ENCODE measurements at places on chromosomes 16 and 17. TPM values are rescaled to one million over a fixed set of nuclear protein-coding genes. Genes with fewer than 3 reads are reported as not detected.

GRCh38 chr17:66814026-66814425 is 20.9 kb upstream of the CACNG5 start:
- DNase-seq: no peak

DNA sequence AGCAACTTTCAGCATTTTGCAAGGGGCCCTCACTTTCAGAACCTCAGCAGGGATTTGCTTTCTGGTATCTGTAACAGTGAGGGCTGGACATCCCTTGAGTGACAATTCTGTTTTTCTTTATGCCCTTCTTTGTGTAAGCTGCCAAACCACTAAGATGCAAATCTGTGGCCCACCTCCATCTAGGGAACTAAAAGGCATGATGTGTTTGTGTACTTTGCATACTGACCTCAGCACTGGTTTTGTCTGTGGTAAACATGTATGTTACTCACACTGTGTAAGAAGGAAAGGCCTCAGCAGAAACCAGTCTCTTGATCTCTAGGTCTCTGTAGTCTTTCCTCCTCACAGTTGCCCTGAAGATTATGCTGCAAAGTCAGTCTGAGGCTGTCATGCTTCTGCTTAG is 396.6 kb upstream of the DYNLRB2 start:
- no peak for DNase-seq

The ELMO3 gene
- total RNA-seq: 0.41 TPM

The ERBB2 gene
- 6.9 TPM for total RNA-seq

The CLEC18B gene
- total RNA-seq: 0.82 TPM
